ENCODE measurements at places on chromosomes 1 and 21.
A peak's percentile ranks its signal among the peaks of the same experiment; 100 is the strongest.

GRCh38 chr1:81950591-81951244 lies 150.0 kb downstream of the ADGRL2 start:
- H3K4me3 ChIP-seq: no peak overlapping the region
- H3K36me3 ChIP-seq: peaks cover 2% of the 10 kb centered on the region
- no peaks in the 10 kb centered on the region for H3K27me3 ChIP-seq
- no peak overlapping the region for H3K27ac ChIP-seq
- H3K4me1 ChIP-seq: peaks cover 1% of the 10 kb centered on the region

GRCh38 chr1:1943834-1944570 lies 24.9 kb upstream of the TMEM52 start:
- no peak overlapping the region for H3K27ac ChIP-seq
- DNase-seq: peak; percentile 85
- H3K4me1 ChIP-seq: no peaks in the 10 kb centered on the region
- H3K27me3 ChIP-seq: no peaks in the 10 kb centered on the region

DNA sequence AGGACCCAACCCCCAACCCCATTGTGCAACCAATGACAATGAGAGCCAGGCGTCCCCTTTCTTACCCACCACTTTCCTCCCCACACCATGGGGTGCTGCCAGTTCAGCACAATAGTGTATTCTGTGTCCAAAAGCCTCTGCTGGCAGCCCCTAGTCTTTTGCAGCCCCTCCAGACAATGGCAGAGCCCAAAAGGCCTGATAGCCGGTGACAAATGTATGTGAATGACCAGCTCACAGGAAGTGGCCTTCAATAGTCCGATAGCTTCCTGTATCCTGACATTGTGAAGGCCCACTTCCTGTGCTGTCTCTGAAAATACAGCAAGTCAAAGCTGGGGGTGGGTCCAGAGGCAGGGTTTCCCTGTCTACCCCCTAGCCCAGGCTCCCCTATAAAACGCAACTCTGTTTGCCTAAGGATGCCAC lies 16.6 kb downstream of the SMIM12 start:
- H3K27ac ChIP-seq: no peak overlapping the region
- no peaks in the 10 kb centered on the region for H3K36me3 ChIP-seq
- H3K4me3 ChIP-seq: no peak overlapping the region
- H3K27me3 ChIP-seq: no peaks in the 10 kb centered on the region
- no peaks in the 10 kb centered on the region for H3K4me1 ChIP-seq

GRCh38 chr1:226596531-226597165 lies 48.1 kb downstream of the STUM start:
- no peaks in the 10 kb centered on the region for H3K27me3 ChIP-seq
- H3K4me3 ChIP-seq: no peak overlapping the region
- no peaks in the 10 kb centered on the region for H3K4me1 ChIP-seq

DNA sequence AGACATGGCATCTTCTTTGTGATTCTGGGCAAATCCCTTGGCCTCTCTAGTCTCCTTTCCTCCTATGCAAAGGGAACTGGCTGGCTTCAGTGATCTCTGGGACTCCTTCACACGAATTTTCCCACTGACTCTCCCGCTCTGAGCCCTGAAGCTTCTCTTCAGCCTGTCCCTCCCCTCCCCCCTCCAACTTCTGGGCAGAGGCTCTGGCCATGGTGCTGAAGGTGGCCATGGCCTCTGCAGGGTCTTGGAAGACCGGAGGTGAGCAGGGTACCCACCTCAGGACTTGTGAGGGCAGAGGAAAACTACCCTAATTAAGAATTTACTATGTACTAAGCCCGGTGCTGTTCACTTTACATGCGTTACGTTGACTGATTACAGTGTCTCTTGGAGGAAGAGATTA lies 29.4 kb upstream of the POU3F1 start:
- no peaks in the 10 kb centered on the region for H3K36me3 ChIP-seq
- H3K27ac ChIP-seq: no peak overlapping the region
- H3K4me3 ChIP-seq: no peak overlapping the region
- no peaks in the 10 kb centered on the region for H3K27me3 ChIP-seq
- DNase-seq: no peak

DNA sequence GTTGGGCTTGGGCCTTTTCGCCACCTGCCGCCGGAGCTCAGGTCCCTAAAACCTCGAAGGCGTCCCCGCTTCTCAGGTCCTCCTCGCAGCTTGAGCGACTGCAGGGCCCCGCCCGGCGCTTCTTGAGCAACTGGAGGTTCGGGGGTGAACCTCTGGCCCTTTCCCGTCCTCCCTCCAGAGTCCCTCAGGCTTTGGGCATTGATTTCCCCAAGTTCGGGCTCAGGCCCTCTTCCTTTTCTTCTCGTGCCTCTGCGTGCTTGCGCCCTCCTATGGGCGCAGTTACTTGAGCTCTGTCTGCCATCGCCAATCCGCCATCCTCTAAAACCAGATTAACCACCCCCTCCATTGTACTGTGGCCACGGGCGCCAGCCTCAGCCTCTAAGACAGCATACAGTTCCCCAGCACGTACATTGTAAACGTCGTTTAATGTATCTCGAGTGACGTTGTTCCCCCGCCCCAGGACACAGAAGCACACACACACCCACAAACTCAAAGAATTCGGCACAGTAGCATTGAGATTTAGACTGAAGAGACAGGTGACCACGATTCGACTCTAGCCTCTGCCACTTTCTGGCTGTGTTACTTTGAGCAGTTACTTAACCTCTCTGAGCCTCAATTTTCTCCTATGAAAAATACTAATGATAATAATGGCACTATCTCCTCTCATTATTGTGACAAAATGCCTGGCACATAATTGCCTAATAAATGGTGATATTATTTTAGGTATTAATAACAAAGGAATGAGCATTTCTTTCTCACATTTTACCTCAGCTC lies 22.6 kb downstream of the BTG2 start:
- DNase-seq: no peak
- no peak overlapping the region for H3K4me3 ChIP-seq
- H3K36me3 ChIP-seq: no peaks in the 10 kb centered on the region
- H3K4me1 ChIP-seq: no peaks in the 10 kb centered on the region
- H3K27me3 ChIP-seq: no peaks in the 10 kb centered on the region

DNA sequence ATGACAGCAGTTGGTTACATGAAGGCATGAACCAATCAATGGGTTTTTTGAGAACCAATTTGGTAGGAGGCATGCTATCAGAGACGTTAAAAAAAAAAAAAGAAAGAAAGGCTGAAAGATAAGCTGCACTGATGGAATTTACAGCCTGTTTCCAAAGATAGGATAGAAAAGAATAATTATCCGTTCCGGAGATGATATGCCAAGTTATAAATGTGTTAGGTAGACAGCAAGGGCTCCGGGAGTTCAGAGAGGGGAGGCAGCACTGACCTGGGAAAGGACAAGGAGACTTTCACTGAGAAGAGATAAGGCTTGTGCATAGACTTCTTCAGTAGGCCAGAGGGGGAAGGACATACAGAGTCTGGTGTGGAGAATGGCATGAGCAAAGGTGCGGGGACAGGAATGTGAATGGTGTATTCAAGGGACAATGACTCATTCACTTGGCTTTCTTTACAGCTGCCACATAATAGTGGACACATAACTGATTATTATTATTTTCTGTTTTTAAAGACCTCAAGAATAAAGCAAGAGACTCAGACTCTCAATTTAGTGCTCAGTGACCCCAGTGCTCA lies 24.8 kb upstream of the ACBD6 start:
- no peak overlapping the region for H3K4me3 ChIP-seq
- H3K4me1 ChIP-seq: peaks cover 6% of the 10 kb centered on the region
- H3K27ac ChIP-seq: peak overlapping the region; percentile 11
- H3K27me3 ChIP-seq: no peaks in the 10 kb centered on the region
- DNase-seq: no peak
- no peaks in the 10 kb centered on the region for H3K36me3 ChIP-seq

DNA sequence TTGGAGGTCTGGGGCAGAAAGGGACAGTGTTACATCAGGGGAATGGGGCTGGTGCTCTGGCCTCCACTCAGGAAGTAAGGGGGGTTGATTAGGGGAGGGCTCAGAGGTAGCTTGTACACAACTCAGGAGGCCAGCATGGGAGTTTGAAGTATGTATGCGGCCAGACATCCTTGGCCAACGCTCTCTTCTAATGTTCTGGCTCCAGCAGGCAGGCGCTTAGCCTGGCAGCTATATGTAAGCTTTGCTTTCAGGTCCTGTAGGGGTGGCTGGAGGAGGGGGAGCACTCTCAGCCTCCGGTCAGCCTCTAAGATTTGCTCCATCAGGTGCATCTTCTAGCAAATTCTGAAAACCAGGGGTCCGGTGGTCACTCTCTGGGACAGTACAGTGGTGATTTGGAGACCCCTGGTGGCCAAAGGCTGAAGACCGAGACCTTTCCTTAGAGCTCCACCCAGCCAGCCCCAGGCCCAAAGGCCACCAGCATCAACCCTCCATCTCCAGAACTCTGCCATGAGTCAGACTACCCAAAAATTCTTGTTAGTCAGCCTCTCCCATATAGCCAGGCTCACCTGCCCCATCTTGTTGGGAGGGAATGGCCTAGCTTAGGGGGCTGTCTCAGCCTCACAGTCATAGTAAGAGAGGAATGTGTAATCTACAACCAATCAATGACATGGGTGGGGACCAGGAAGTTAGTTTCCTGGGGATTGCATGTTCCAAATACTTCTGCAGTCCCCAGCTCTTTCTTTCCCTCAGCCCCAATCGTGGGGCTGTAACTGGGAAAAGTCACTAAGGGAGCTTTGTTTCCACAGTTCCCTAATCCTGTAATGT lies 9.7 kb upstream of the COL8A2 start:
- no peak overlapping the region for H3K4me3 ChIP-seq
- no peaks in the 10 kb centered on the region for H3K27me3 ChIP-seq
- no peaks in the 10 kb centered on the region for H3K4me1 ChIP-seq
- no peaks in the 10 kb centered on the region for H3K36me3 ChIP-seq
- DNase-seq: peak; percentile 72

DNA sequence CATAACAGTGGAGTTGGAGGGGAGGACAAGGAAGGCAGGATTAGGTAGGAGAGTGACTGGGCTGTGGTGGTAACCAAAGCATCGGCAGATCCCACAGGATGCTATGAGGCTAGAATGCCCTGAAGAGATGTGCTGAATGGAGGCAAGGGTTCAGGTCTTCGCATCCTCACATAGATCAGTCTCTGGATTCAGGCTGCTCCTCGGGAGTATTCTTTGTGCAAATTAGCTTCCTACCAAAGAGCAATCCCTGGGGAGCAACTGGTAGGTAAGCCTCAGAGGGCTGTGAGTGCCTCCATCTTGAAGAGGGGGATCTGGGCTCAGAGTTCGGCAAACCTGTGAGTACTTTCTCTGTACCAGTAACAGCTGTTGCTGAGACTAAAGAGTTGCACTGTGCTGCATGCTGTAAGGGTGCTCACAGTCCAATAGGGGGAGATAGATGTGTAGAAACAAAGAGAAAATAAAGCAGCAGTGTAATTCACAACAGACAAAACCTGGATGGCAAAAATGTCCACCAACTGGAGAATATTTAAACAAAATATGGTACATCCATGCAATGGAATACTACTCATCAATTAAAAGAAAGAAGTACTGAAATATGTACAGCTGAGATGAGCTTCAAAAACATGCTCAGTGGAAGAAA lies 322.4 kb upstream of the DEPDC1 start:
- H3K36me3 ChIP-seq: no peaks in the 10 kb centered on the region
- H3K27ac ChIP-seq: no peak overlapping the region
- no peak for DNase-seq
- H3K27me3 ChIP-seq: no peaks in the 10 kb centered on the region
- H3K4me3 ChIP-seq: no peak overlapping the region

DNA sequence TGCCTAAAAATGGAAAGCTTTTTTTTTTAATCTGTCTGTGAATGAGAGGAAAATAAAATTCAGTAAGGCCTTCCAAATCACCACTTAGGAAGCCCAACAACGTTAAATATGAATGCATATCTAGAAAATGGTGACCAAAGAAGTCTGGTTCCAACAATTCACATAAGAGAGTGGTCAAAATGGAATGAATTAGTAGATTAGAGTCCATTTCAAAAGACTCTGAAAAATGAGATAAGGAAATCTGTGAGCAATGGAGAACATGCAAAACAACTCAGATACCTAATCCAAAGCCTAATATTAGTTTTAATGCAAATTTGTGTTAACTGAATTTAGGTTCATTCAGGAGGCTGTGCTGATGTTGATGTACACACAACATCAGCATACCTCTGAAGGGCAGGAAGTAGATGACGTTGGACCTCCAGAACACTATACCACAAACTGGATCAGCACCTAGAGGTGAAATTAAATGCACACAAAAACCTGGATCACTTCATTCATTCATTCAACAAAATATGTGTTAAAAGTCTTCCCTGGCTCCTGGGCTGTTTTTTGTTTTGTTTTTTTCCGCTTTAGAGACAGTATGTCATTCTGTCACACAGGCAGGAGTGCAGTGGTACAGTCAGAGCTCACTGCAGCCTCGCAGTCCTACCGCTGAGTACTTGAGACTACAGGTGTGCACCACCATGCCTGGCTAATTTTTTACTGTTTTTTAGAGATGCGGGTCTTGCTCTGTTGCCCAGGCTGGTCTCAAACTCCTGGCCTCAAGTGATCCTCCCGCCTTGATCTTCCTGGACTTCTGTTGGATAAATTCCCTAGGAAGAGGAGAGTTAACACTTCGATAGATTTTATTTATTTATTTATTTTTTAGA lies 4.9 kb upstream of the BRWD1 start:
- no peak for DNase-seq
- H3K27me3 ChIP-seq: no peaks in the 10 kb centered on the region
- no peak overlapping the region for H3K4me3 ChIP-seq

DNA sequence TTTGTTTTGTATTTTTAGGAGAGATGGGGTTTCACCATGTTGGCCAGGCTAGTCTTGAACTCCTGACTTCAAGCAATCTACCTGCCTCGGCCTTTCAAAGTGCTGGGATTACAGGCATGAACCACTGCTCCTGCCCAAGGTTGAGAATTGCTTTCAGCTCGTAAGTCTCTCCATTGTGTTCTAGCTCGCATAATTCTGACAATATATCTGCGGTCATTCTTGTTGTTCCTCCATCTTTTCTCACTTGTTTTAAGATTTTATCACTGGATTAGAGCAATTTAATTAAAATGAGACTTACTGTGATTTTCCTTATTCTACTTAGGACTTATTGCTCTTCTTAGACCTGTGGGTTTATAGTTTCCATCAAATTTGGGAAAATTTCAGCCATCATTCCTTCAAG lies 102.9 kb downstream of the AHCTF1 start:
- no peak for DNase-seq
- no peaks in the 10 kb centered on the region for H3K36me3 ChIP-seq
- no peaks in the 10 kb centered on the region for H3K27me3 ChIP-seq
- no peaks in the 10 kb centered on the region for H3K4me1 ChIP-seq
- no peak overlapping the region for H3K27ac ChIP-seq

DNA sequence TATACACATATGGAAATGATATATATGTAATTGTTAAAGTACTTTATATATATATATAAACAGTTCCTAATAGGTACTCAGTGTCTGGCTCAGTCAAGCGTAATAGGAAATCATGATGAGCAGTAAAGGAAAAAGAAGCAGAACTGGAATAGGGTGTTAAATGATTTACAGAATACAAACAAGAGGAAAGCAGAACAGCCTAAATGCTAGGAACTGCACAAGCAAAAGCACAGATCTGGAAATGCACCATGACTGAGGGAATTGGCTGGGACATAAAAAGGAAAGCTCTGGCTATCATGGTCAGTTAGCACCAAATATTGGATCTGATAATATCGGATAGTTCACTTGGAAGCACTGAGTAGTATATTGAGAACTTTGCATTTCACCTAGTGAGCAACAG lies 51.8 kb downstream of the SLC44A5 start:
- no peaks in the 10 kb centered on the region for H3K4me1 ChIP-seq
- H3K27me3 ChIP-seq: no peaks in the 10 kb centered on the region
- H3K27ac ChIP-seq: no peak overlapping the region
- H3K36me3 ChIP-seq: no peaks in the 10 kb centered on the region

Data from aorta (tissue), 5 donors.